ENCODE measurements at places on chromosomes 16 and 17.

GRCh38 chr17:46962374-46962790 is 16.7 kb downstream of the RPRML start:
- DNase-seq = no peak

DNA sequence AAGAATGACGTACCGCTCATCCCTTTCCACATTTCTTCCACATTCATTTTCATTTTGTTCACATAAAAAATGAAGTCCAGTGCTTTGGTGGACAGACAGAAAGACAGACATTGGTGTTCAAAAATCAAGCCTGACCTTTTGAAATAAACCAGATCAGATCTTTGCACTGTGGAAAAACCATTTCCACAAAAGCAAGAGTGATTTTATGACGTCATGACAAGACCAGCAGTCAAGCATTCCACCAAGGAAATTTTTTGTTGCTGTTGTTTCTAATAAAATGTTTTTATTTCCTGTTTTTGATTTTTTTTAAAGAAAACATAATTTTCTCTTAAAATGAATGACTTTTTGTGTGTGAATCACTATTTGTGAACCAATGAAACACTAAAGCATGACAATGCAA is 350.0 kb downstream of the KCNJ2 start:
- no peak for DNase-seq

DNA sequence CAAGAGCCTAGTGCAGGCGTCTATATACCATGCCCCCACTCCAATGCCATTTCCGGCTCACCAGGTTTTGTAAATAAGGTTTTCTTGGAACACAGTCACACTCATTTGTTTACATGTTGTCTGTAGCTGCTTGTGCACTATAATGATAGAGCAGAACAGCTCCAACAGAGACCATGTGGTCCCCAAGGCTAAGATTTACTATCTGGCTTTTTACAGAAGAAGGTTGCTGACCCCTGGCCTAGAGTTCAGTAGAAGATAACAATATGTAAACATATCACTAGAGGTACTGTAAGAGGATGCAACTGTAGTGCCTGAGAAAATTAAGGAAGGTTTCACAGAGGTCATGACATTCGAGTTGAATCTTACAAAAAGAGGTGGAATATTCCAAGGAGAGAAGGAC is 66.3 kb downstream of the CACNG1 start:
- no peak for DNase-seq

- no peak for DNase-seq
Measured at GRCh38 chr17:48593840-48594537, 410 bp upstream of the HOXB5 start.
